Thyroid gland (tissue), 4 donors: ENCODE measurements at places on chromosomes 2 and 18. TPM values are rescaled to one million over a fixed set of nuclear protein-coding genes. Genes with fewer than 3 reads are reported as not detected.

DNA sequence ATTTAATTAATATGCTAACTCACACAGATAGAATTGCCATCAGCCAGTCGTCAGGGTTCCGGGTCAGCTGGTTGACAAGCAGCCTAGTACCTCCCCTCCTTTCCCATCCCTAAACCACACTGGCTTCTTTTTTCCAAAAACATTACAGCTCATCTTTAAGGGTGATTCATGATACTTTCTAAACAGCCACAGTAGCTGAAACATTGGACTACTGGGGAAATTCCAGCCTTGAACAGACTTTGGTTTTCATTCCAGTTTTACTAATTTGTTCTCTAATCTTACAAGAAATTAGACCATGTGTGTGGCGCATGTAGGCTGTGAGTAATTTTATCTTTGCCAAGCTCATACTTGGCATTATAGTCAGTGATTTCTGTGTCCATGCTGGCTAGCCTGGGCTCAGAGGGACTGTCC is 110.8 kb downstream of the FMNL2 start:
- DNase-seq = no peak

GRCh38 chr2:86021396-86022378 is 84.0 kb downstream of the POLR1A start:
- DNase-seq = peak; percentile 36

- DNase-seq = no peak
Measured at GRCh38 chr2:236393581-236393980, 129.4 kb upstream of the ASB18 start.

DNA sequence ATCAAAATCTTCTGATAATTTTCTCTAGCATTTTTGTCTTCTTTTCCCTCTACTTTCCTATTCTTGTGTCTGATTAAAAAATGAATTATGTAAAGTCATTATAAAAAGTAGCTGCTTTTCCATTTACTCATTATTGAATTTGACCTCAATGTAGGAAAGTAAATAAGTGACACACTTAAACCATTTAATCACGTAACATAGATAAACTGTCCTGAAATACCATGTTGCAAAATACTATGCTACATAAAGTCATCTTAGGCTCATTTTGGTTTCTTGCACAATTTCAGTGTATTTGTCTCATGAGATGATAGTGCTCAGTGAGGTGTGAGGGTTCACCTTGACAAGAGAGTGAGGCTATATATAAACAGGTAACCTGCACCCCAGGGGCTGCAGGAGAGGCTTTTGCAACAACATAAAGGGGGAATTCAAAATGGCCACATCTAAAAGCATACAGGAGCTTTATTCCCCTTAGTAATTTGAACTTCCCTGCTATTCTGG is 502.7 kb downstream of the RNF144A start:
- DNase-seq = no peak

DNA sequence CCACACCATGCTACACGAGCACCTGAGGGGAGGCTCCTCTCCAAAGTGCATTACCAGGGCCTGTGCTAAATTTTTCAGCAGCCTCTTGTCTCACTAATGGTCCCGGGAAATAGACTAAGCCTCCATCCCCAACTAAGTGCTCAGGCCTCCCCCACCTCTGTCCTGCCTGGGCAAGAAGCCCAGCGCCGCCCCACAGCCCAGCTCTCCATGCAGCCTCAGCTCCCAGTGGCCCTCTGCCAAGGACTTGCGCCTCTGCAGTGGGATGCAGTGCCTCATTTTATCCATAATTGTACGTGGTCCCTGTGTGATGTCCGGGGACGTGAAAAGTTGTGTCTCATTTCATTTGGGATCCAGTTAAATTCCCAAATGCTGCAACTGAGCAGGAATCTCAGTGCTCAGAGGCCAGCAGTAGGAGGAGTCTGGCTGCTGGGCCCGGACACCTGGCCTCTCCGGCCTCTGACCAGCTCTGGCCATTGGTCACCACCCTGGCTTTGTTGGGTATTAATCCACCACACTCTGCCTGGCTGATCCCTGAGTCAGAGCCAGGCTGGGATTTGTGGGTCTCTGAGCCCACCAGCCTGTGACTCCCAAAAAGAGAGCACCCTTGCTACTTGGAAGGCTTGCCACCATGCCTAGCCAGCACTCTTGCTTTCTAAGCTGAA is 11.4 kb upstream of the STEAP3 start:
- no peak for DNase-seq

Gene ANKRD53
- 1.5 TPM for total RNA-seq

DNA sequence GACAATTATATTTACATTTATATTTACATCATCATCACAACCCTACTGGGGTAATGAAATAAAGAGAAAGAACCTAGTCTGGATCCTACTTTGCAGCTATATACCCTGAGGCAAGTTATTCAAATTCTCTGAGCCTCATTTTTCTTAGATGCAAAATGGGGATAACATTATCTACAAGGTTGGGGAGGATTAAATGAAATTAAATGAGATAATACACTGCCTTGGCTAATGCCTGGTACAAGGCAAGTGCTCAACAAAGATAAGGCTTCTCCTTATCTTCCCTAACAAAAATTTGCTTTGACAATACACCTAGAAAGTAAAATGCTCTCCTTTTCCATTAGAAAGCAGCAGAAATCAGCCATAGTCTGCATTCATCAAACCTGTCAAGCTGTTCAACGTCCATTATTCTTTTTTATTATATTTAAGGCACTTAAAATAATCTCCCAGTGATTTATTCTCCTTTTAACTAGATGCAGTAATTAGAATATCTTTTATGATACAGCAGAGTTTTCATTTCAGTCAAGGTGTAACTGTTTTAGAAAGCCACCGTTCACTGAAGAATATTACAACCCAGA is 44.8 kb downstream of the TCF4 start:
- DNase-seq = no peak

DNA sequence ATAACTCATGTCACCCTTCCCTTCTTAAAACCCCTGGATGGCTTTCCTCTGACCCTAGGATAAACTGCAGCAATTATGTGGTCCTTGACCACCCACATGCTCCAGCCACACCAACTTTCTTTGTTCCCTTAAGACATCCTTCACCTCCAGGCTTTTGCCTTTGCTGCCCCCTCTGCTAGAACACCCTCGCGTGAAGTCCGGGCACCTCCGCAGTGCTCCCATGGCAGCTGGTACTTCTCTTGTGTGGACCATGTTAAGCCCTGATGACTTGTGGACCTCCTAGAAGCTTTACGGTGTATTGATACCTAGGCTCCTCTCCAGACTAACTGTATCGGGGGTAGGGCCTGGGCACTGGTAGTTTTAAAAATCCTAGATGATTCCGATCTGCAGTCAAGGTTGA is 824 bp upstream of the ABHD1 start:
- DNase-seq = no peak

GRCh38 chr18:34001376-34001775 is 223.3 kb downstream of the NOL4 start:
- DNase-seq = no peak

GRCh38 chr2:20222769-20223406 is 2.0 kb downstream of the SDC1 start:
- DNase-seq = peak; percentile 38

DNA sequence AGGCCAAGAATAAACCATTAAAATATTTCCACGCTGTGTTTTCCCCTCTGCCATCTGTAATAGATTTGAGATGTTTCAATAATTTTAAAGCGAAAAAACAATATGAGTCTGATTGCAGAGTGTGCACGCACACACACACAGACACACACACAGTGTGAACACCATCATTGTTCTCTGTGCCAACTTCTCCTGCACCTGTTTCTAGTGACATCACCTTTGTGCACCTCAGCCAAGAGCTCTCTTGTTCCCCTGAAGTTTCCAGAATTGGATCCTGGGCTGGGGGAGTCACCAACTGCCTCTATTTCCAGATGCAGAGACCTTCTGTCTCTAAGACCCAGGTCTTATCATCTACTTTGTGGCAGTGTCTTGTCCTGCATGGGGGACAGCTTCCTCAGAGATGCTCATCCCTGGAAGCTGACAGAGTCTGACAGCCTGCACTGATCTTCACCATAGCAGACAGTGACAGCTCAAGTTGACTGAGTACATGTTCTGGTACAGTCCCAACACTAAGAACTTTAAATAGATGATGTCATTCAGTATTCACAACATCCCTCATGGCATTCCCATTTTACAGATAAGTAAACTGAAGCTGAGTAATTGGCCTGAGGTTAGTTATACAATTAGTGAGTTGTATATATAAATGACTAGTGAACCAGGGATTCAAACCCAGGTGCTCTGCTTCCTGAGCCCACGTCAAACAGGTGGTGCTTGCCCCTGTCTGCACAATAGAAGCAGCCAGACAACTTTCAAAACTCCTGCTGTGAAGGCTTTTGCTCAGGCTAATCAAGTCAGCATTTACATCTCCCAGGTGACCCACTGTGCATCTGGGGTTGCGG is 39.4 kb downstream of the ACOXL start:
- DNase-seq = no peak

Gene ARHGAP28
- total RNA-seq = 26.5 TPM

- no peak for DNase-seq
Measured at GRCh38 chr2:109446278-109447131, 167.3 kb downstream of the SEPTIN10 start.

GRCh38 chr2:126935774-126936173 is 37.1 kb downstream of the TEX51 start:
- DNase-seq = no peak
